Hematopoietic multipotent progenitor cell (in vitro differentiated cells): ENCODE measurements at places on chromosomes 2 and 18. TPM values are rescaled to one million over a fixed set of nuclear protein-coding genes. Genes with fewer than 3 reads are reported as not detected.

DNA sequence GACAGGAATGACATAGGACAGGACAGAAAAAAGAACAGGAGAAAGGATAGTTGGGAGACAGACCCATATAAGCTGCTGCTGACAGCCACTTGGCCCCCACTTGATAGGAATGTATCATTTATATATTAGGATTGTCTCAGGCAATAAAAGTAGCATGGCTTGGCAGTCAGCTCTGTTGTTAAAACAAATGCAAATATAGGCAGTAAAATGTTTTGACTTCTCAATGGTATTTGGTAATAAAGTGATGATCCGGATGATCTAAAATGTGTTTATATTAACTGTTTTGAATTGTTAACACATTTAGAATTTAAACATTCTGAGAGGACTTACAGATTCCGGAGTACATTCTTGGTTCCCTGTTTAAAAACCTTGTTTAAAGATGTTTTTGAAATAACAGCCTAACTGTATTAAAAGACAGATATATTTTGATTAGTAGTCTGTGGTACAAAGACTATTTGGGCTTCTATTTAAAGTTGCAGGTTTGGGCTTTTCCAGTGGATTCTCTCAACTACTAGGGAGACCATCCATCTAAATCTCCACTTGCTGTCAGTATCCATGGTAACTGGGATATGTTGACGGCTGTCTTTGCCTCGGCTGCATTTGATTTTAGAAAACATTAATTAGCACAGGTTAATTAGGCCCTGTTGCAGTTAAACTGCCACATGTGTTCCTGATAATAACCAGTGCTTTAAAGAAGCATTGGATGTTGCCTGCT, 147.6 kb downstream of the ESCO1 start:
- DNase-seq: no peak

GRCh38 chr2:188527141-188527540, 235.5 kb downstream of the GULP1 start:
- DNase-seq: no peak

GRCh38 chr2:154908327-154908726, 209.8 kb downstream of the KCNJ3 start:
- DNase-seq: no peak

GRCh38 chr2:235383272-235383843, 110.5 kb upstream of the AGAP1 start:
- DNase-seq: no peak

GRCh38 chr2:129713337-129713736, 266.1 kb upstream of the RAB6C start:
- DNase-seq: no peak

DNA sequence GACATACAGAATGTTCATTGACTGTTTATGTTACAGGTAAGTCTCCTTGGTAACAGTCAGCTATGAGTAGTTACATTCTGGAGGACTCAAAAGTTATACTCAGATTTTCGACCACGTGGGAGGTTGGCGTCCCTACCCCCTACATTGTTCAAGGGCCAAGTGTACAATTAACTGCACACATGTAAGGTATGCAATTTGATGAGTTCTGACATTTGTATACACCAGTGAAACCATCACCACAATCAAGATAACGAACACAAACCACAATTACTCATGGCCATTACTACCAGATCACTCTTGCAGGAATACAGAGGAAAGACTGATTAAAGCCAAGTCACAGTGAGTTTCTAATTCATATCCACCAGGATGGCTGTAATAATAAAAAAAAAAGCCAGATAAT, 39.6 kb upstream of the LDLRAD4 start:
- DNase-seq: no peak

RAD51AP2 gene
- not detected for total RNA-seq

DNA sequence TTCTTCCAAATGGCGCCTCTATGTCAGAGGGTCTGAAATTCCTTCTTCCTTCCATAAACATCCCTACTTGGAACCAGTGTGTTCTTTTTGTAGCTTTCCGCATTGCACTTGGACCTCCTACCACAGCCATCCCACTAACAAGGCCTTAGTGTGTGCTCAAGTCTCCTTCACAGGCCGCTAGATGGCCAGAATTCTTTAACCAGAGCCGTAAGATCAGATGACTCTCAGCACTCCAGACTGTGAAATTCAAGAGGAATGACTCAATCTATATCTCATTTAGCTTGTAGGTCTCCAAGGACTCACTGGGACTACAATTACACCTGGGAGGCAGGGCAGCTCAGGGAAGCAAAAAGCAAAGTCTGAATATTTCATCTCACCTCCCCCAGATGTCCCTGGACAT, 298.9 kb downstream of the EIPR1 start:
- no peak for DNase-seq

GALNT5 gene
- 0.27 TPM for total RNA-seq

DNA sequence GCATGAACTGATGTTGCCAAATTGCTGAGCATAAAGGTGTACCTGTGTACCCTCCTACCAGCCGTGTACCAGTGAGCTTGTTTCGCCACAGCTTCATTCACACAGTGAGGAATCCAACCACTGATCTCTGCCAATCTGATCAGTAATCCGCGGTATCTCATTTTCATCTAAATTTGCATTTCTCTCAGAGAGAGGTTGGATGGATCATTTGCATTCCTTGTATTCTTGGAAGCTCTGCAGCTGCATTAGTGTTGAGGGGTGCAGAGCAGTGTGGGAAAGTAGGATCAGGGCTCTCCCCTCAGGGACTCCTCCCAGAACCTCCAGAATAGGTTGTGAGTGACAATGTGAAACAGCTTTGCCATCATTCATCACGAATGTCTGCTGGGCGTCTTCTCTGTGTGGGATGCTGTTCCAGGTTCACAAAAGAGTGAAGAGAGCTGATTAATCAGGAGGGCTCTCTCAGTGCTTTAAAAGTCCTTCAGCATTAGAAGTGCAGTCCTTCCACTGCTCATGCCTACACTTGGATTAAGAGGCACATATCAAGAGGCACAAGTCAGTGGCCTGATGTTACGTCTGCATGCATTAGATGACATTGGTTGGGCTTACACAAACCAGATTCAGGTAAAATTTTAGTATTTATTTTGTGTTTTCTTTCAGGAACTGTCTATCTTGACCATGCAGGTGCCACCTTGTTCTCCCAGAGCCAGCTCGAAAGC, 7.5 kb downstream of the MOCOS start:
- no peak for DNase-seq

NEB gene
- total RNA-seq: under 0.01 TPM

GRCh38 chr2:187129306-187129705, 280.3 kb upstream of the ZSWIM2 start:
- DNase-seq: no peak

- DNase-seq: no peak
Observed at GRCh38 chr2:28002181-28002580, 111.7 kb downstream of the BABAM2 start.

TRIM43B gene
- total RNA-seq: not detected

DNA sequence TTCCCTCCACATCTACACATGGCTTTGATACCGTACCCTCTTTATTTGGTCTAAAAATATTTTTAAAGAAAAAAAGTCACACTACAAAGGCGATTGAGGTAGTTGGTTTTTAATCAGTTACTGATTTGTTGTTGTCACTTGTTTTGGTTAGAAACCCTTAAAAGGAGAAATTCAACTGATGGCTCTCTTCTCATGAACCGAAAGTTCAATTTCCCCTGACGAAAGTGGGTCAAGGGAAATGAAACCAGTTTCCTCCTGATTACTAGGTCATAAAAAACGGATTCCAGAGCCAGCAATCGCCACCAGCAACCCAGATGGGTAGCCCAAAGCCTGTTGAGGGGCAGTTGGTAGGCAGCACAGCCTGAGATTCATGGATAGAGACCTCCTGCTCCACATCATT, 63.2 kb downstream of the DLGAP1 start:
- no peak for DNase-seq

DNA sequence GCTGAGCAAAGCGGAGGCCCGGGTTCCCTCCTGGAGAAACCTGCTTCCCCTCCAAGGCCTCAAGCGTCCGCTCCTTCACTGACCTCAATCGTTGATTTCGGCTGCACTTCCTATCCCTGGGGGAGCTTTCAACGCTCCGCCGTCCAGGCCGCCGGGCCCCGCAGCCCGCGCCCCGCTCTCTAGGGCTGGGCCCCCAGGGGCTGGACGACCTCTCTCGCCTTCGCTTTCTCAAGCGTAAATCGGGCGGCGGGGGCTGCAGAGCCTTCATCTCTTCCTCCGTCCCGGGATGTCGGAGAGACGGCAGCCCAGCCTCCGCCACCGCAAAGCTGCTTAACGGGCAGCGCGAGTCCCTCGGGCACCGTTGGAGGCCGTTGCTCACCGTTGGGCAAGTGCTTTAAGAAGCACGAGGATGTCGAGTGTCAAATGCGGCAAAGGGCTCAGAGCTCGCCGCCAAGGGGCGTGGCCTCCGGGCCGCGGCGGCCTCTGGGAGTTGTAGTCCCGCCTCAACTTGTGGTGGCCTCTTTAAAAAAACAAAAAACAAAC, 8.5 kb downstream of the HES6 start:
- peak; percentile 84 for DNase-seq

TNS1 gene
- 39.0 TPM for total RNA-seq

DNA sequence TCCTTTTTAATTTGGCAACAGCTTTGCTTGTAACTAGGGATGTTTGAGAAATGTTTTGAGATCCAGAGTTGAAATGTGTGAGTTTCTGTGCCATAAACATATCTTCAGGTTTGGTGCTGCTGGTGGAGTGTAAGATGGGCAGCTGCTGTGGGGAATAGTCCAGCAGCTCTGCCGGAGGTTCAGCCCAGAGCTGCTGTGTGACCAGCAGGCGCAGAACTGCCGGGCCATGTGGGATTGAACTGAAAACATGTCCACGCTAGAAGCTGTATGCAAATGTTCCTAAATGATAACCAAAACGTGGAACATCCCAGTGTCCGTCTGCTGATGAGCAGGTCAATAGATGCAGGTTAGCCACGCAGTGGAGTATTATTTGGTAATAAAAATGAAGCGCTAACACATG, 99.6 kb downstream of the DGKD start:
- DNase-seq: no peak

DNA sequence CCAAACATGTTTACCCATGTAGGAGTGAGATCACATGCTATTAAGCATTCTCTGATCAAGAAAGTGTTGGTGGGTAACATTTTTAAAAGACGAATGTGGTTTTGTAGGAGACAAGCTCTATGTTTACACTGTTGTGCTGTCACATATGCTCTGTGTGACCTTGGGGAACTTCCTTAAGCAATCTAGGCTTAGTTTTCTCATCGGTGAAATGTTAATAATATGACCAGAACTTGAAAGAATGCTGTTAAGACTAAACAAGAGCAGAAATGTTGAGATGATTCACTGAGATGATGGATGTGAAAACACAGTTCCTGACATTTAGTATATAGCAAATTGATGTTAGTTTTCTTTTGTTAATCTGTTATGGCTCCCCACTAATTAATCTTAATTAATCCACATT, 860.9 kb upstream of the CNTNAP5 start:
- DNase-seq: no peak

DNA sequence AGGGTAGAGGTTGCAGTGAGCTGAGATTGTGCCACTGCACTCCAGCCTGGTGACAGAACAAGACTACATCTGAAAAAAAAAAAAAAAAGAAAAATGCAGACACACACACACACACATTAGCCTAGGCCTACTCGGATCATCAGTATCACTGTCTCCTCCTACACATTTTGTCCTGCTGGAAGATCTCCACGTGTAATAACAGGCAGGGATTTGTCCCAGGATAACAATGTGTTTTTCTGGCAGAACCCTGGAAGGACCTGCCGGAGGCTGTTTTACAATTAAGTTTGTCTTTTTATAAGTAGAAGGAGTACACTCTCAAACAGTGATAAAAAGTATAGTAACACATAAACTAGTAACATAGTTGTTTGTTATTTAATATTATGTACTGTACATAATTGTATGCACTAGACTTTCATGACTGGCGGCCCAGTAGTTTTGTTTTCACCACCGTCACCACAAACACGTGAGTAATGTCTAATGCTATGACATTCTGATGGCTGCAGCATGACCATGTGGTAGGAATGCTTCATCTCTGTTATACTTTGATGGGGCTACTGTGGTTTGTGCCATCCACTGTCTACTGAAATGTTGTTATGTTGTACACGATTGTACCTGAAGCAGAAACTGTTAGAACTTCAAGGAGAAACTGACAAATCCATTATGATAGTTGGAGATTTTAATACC, 130.6 kb downstream of the ATP9B start:
- DNase-seq: no peak

DNA sequence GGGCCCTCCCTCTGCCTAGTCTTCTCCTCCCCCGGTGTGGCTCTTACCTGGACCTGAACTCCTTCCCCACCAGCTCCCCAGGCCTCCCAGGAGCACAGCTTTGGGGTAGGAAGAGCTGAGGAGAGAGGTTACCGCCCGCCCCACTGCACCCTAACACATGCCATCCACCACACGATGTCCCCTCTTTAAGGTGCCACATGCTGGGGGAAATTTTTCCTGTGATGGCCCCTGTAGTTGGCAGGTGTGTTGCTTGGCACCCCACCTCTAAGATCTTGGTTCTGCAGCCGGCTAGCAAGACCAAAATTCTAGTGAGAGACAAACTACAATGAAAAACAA, 6.9 kb upstream of the TEX261 start:
- DNase-seq: no peak

- DNase-seq: no peak
Observed at GRCh38 chr2:28505361-28505760, 9.5 kb downstream of the PLB1 start.

CNNM3 gene
- total RNA-seq: 34.5 TPM

DNA sequence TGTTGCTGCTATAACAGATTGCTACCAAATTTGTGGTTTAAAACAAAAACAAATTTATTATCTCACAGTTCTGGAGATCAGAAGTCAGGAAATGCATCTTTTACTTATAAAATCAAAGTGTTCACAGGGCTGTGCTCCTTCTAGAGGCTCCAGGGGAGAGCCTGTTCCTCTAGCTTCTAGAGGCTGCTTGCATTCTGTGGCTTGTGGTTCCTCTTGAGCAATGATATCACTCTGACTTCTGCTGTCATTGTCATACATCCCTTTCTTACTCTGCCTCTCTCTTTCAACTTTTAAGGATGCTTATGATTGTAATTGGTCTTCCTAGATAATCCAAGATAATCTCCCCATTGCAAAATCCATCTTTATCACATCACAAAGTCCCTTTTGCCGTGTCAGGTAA, 6.1 kb upstream of the DCC start:
- no peak for DNase-seq

ZNF804A gene
- 4.6 TPM for total RNA-seq

ADAM23 gene
- total RNA-seq: under 0.01 TPM

HS6ST1 gene
- total RNA-seq: 74.1 TPM

GRCh38 chr2:241562269-241562891, 3.8 kb downstream of the BOK start:
- DNase-seq: no peak

GORASP2 gene
- 33.4 TPM for total RNA-seq

GRCh38 chr18:31061945-31062344, 19.4 kb upstream of the DSC3 start:
- DNase-seq: no peak

TMEM178A gene
- total RNA-seq: 0.81 TPM

DSG4 gene
- total RNA-seq: not detected

GRCh38 chr18:24395049-24395795, 2.4 kb downstream of the OSBPL1A start:
- DNase-seq: no peak
